ENCODE measurements at places on chromosomes 5 and 9.

DNA sequence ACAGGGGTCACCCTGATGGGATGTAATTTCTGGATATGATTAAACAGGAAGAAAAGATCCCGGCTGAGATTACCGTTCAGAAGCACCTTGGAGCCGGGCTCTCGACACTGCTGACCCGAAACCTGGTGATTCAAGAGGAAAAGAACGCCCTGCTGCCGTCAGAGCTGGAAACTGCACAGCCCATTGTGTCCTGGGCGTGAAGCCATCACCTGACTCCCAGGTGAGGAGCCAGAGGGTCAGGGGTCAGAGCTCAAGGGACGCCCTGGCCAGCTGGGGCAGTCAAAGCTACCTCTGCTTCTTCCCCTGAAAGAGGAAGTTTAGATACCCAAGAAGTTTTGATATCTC, 17.8 kb upstream of the SLC12A7 start:
- no peak for DNase-seq

DNA sequence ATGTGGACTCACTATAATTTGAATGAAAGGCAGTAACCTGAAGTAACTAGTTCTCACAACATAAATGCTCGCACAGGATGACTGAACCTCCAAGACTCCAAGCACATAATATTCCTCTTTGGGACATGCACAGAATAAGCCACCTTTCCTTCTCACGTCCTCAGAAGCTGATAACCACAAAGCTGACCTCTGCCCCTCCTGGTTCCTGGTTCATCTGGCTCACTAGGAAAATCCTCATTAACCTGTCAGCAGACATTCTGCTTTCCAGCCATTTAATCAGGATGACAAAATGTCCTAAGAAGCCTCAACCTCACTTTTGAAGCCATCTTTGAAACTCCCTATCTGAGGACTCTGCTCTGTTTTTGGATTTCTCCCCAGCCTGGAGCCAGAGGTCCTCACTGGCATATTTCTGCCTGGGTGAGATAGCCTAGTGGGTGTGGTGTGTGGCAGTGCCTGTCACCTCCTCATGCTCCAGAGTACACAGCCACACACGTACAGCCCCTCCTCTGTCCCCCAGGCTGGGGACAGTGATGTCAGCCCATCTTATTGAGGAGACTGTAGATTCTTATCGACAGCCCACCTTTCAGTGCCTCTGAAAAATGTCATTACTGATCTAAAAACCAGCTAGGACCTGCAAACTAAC, 10.3 kb downstream of the ANKH start:
- no peak for DNase-seq

GRCh38 chr9:130321539-130321938, 56.0 kb downstream of the HMCN2 start:
- no peak for DNase-seq

- DNase-seq, result no peak
These were observed 140.5 kb upstream of the SLC30A5 start for GRCh38 chr5:68953231-68953874.

DNA sequence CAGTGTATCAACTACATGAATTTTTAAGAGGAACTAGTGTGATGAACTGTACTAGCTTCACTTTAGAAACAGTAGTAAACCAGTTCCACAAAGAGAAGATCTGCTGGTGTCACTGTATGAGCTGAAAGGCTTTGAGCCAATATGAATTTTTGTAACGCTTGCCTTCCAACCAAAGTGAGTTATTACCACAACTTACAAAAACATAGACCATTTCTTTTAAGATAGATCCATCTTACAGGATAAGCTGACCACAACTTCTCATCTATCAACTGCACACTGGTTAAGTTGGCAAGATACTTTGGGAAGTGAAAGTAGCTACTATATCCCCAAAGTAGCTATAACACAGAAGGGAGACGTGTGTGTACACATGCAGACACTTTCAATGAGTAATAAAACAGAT, 849.6 kb upstream of the DMAC1 start:
- no peak for DNase-seq

GRCh38 chr9:131616983-131617604, 71.8 kb downstream of the PRRT1B start:
- no peak for DNase-seq

GRCh38 chr9:38733503-38733902, 13.6 kb upstream of the FAM240B start:
- DNase-seq, result no peak

GRCh38 chr9:80496901-80497556, 925.3 kb downstream of the TLE4 start:
- no peak for DNase-seq

DNA sequence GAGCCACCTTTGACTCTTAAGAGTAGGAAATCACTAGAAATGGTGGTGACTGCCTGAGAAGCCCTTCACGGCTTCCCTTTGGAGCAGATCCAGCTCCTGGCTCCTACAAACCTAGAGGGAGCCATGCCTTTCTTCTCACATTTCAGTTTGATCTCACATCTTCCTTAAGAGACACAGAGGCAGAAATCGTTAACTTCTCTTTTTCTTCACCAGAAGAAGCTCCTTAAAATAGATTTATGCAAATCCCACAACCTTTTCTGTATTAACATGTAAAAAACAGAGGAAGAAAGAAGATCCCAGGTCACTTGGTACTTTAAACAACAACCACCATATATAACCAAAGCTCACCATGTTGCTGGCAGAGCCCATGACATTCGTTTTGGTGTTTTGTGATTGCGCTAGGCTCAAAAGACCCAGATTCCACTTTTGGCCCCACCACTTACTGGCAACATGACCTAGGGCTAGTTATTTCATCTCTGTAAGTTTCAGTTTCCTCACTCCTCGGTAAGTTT, 29.6 kb downstream of the PAX5 start:
- no peak for DNase-seq

GRCh38 chr9:14908295-14909180, 1.7 kb downstream of the FREM1 start:
- DNase-seq, result no peak

DNA sequence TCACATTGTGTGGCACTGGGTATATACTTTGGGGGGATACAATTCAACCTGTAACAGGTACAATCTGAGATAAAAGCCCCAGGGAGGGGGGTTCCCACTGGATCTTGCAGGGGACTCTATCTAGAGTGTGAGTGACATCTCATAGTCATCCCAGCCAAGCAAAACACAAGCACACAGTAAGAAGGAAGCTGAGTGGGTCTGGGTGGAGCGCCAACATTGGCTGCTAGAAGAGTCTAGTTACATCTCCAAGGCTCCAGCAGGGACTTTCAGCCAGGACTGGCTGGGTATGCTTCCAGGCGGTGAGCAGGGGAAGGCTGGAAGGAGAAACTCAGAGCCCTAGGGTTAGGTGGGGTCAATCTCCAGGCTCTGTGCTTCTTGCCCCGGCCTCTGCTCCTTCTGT, 53.0 kb downstream of the IL31RA start:
- no peak for DNase-seq

GRCh38 chr5:1415059-1415425, 30.2 kb downstream of the SLC6A3 start:
- no peak for DNase-seq

All from CD4-positive, alpha-beta T cell treated with Interleukin-6 for 4 hours (primary cell).